Cardiac septum (tissue), 1 donor: ENCODE measurements at places on chromosomes 3 and 15. TPM values are rescaled to one million over a fixed set of nuclear protein-coding genes. Genes with fewer than 3 reads are reported as not detected.

The PATL2 gene
- 1.00 TPM for total RNA-seq

The ROBO2 gene
- 0.11 TPM for total RNA-seq

- no peak for DNase-seq
Measured at GRCh38 chr15:77060546-77060945, 10.4 kb downstream of the TSPAN3 start.

DNA sequence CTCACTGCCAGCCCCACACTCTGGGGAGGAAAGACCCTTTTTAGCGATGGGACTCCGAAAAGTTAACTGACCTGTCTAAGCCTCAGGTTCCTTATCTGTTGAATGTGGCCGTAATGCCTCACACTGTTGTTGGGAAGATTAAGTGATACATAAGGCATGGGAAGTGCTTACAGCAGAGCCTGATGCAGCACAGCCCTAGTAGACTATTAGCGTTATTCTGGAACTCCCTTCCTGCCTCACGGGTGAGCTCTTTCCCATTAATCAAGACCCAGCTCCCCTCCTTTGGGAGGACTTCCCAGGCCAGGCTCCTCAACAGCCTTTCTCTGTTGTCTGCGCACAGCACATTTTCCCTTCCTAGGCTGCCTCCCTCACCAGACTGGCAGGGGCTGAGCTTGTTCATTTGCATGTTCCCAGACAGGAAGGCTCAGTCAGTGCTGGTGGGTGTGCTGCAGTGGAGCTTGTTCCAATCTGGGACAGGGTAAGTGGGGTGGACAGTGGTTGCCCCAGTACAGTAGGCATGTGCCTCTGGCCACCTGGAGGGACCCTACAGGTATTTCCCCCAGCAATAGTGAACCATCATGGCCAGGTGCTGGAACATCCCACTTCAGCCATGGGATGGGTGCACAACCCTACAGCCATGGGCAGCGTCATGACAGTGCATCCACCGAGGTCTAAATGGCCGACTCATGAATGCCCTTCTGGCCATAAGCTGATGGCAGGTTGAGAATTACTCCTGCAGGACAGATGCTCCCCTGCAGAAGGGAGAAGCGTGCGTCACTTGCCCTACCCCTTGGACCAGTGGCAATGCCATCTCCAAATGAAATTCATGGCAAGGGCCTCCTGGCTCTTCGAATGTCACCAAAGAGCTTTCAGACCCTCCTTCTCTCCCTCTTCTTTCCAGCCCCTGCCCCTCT is 5.8 kb upstream of the PSTPIP1 start:
- DNase-seq = peak; percentile 69

- DNase-seq = peak; percentile 85
Measured at GRCh38 chr3:53161450-53161819, 426 bp downstream of the PRKCD start.

The CALML4 gene
- total RNA-seq = 1.6 TPM

- no peak for DNase-seq
Measured at GRCh38 chr3:11634081-11634635, 9.6 kb downstream of the VGLL4 start.

DNA sequence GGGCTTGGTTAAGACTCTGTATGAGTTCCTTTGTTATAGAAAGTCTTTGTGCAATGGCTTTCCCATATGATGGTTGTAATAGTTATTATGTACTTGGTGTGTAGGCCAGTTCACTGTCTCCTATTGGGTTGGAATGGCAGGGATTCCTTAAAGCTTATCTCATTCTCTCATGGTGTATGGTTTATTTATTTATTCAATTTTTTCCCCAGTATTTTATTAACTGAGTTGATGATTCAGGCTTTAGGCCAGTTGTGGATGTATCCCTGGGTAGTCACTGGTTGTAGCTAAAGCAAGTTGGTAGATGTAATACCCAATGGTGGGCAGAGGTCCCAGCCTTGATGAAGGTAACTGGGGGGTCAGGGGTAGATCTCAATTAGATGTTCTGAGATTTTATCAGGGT is 349.4 kb downstream of the DOCK3 start:
- no peak for DNase-seq

GRCh38 chr15:98035134-98035533 is 74.6 kb downstream of the ARRDC4 start:
- DNase-seq = no peak

GRCh38 chr3:71163198-71163918 is 420.2 kb downstream of the FOXP1 start:
- DNase-seq = no peak

GRCh38 chr3:114192136-114192535 is 13.3 kb upstream of the DRD3 start:
- DNase-seq = no peak

The AHSG gene
- total RNA-seq = not detected

DNA sequence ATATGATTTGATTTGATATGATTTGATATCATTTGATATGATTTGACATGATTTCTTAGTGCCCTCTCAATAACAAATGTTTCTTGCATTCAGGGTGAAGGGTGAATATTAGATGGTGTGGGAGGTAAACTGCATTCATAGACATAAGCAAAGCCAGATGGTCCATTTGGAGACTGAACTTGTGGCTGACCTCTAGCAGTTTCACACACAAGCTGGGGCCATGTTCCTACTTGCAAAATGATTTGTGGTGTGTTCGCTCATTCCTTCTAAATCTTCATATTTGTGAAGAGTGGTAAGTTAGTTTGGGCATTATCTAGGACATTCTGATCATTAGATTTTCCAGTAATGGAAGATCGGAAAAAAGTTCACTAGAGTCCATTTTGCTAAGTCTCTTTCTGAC is 40.5 kb upstream of the CCR4 start:
- no peak for DNase-seq

GRCh38 chr15:59779110-59779509 is 90.0 kb upstream of the BNIP2 start:
- no peak for DNase-seq

GRCh38 chr3:14524311-14524711 is 15.8 kb downstream of the GRIP2 start:
- DNase-seq = peak; percentile 90

DNA sequence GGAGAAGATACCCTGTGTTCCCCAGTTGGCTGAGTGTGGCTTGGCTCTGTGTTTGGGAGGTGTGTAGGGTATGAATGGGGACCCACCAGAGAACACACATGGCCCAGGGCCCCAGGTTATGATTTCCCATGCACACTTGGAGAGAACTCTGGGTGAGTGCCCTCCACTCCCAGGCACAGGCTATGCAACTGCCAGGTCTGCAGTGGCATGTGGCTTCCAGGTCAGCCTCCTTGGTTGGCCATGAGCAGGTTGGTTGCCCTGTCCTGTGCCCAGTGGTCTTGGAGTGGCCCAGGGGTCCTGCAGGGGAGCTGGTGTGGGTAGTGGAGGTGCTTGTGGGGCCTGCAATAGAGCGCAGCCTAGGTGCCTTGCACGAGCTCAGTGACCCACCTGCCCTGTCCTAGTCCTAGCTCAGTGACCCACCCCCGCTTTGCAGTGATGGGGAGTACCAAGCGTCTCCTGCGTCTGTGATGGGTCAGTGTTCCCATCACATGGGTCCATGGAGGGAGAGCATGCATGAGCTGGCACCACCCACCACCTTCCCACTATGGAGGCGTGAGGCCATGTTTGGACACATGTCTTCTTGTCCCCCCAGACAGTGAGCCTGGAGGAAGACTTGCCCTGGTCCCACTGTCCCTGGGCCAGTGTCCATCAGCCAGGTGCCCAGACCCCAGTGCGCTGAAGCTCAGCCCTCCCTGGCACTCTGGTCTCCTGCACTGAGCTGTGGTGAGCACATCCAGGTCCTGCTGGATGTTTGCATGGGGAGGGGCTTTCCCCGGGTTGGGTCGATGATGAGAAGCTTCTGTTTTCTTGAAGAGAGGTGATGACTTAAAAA is 217.3 kb downstream of the SNRPN start:
- DNase-seq = peak; percentile 67

DNA sequence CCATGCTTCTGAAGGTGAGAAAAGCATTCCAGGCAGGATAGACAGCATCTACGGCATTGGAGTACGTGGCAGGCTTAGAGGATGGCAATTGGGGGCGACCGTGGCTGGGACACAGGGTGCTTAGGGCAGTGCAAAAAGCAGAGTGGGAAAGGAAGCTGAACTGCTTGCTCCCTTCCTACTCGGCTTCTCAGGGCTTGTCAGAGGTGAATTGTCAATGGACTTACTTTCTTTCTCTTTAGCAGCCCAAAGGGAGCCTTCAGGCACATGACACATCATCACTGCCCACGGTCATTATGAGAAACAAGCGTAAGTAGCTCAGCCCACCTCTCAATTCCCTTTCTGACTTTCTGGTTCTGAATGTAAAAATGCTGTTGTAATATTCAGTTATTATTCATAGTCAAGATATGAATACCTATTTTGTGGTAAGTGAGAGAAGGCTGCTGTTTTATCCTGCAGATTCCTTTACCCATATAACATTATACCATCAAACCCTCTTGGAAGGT is 84.3 kb downstream of the KLHL25 start:
- DNase-seq = no peak

The DPPA2 gene
- not detected for total RNA-seq

The C15orf40 gene
- total RNA-seq = 8.5 TPM

GRCh38 chr3:193702967-193703366 is 110.0 kb downstream of the OPA1 start:
- no peak for DNase-seq

DNA sequence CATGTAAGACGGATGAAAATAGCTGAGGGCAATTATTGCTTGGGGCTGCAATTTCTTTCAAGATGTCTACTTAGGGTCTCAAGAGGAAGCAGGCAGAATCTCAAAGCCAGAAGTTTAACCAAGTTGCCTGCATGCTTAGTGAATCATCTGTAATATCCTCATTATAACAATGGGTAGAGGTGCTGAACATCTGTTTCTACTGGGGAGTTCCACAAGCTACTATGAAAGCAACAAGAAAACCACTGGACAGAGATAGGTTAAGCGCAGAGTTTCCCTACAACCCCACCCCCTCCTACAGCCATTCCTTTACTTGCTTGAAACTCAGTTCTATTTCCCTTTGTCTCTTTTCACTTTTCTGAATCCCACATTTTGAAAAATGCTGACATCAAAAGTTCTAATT is 759.4 kb upstream of the GBE1 start:
- DNase-seq = no peak

The OXTR gene
- total RNA-seq = 0.30 TPM

DNA sequence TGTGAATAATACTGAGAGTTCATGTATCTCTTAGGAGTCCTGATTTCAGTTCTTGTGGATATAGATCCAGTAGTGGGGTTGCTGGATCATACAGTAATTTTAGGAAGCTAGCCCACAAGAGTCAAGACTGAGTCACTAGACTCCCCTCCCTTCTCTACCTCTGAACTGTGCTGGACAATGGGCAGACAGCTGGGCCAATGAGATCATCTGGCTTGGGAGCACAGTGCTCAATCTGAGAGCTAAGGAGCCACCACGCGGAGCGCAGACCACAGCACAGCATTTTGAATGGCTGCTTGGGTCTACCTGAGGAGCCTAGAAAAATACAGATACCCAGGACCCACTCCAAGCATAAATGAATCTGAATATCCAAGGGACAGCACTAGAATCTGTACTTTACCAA is 32.5 kb downstream of the WNT5A start:
- DNase-seq = peak; percentile 59
